Mammary epithelial cell (primary cell): ENCODE measurements at places on chromosomes 13 and 19. TPM values are rescaled to one million over a fixed set of nuclear protein-coding genes. Genes with fewer than 3 reads are reported as not detected.

Gene BICRA
- 9.6 and 10.2 TPM in 2 replicates for total RNA-seq

Gene WBP4
- 5.0 TPM for total RNA-seq

Gene DGKH
- 27.8 TPM for total RNA-seq

Gene CYP2S1
- 0.50 TPM for total RNA-seq

Gene ERICH4
- total RNA-seq = not detected

Gene LILRB2
- total RNA-seq = not detected in 2 replicates
